ENCODE measurements at places on chromosomes 2 and 18.

DNA sequence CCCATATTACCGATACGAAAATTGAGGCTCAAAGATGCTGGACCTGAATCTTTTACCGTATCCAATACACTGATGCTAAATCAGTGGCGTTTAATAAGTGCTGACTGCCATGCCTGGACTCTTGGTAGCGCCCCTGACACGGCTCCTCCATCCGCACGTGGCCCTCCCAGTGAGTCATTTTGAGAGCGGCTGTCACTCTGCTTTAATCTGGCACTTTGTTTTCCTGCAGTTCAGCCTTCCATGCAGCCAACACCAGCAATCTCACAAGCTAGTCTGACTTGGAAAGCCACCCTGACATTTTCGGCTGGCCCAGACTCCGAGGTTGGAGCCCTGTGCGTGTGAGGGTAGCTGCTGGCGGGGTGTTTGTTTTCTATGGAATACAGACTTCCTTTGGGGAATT is 155.1 kb upstream of the LMAN1 start:
- no peak for DNase-seq

- no peak for DNase-seq
Observed at GRCh38 chr2:14543284-14543683, 89.2 kb upstream of the LRATD1 start.

DNA sequence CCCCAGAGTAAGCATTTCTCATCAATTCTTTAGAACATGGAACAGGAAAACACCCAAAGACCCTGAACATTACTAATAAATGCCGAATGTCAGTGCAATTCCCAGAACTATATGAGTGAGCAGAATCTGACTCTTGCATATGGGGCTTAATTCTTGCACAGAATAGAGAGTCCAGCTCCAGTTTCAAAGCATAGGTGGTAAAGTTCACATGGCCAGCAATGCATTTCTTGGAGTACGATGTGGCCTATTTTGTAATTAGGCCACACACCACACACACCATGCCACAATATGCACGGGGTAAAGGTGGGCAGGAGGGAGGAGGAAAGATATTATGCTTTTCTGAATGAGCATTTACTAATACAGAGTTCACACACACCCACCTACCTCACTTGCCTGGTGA is 56.5 kb downstream of the PLA2R1 start:
- no peak for DNase-seq

DNA sequence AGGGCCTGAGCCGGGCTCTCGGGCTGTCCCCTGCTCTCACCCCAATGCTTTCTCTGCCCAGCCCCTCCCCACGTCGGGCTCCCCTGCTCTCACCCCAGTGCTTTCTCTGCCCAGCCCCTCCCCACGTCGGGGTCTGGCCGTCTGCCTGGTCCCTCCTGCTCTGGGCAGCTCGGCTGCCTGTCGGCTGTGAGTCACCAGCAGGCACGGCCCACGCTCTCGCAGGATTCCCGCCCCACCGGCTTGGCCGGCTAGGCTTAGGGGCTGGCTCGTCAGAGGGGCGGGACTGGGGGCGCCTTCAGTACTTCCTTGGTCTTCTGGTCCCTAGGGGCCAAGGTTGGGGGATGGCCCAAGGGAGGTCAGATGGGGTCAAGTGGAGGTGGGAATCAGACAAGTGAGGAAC is 3.3 kb downstream of the BOK start:
- DNase-seq, result no peak

DNA sequence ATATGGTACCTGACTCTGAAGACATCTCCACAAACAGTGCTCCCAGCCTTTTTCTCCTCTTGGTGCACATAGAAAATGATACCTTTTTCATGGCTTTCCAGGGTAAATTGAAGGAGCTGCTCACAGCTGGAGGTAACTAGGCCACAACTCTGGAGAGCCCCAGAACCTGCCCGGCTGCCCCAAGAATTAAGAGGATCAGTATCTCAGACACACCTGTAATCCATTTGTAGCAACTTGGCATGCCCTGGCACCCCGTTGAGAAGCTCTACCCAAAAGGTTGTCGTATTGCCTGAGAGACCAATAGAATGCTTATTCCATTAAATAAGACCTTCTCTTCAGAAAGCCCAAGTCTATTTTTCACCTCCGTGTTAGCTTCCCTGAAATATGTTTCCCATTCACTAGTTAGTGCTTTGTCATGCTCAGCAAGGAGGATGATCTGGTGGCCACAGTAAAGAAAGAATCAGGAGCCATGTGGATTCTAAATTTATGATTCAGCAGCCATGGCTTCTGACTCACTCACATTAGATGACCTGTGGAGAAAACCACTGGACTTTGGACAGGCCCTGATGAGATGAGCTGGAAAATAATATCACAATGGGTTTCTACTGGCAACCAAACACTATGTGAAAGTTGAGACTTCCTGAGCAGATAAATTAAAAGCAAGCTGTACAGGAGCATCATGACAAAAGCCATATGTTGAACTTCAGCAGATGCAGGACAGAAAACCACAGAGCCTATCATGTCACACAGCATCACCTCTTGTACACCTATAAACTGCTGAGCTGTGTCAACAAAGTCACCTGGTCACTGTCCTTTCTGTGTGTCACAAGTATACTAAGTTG is 253.3 kb upstream of the OSR1 start:
- DNase-seq, result no peak

GRCh38 chr2:173134703-173135102 is 59.1 kb downstream of the MAP3K20 start:
- peak; percentile 65 for DNase-seq

- no peak for DNase-seq
Observed at GRCh38 chr2:50786345-50786744, 245.6 kb downstream of the NRXN1 start.

DNA sequence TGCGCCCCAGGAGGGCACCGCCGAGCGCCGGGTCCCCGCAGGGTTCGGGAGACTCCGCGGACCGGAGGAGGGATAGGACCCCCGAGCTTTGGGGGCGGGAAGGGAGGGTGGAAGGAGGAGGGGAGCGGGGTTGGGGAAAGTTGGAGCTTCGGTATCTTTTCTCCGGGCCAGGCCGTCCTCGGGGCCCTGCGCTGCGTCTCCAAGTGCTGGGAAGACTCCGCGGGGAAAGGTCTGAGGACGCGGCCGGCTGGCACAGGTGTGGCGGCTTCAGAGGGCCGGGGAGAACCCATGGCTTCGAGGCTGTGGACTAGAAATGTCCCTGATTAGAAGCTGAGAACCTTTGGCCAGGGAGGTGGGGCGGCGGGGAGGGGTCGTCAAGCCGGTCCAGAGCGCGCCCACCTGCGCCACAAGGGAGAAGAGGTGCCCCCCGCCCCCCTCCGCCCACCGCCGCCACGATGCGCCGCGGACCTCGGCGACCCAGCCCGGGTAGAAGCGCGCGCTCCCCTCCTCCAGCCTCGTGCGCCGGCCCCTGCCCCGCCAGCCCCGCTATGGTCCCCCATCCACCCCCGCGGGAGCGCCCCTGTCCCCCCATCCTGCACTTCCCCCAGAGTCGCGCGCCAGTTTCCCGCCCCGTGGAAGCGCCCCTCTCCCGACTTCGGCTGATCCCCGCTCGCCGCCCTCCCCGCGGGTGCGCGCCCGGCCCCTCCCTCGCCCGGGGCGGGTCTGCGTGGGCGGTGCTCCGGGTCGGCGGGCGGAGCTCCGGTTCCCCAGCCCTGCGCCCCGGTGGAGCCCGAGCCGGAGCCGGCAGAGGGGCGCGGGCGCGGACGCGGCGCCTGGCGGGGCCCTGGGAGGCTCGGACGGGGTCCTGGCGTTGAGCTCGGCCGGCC is at the start of gene SNTG2:
Gene SNTG2 (plus strand): TSS at position 770 of the 887 bp plus-strand sequence. CDS start 148 bp downstream, outside the sequence.
- peak; percentile 57 for DNase-seq

DNA sequence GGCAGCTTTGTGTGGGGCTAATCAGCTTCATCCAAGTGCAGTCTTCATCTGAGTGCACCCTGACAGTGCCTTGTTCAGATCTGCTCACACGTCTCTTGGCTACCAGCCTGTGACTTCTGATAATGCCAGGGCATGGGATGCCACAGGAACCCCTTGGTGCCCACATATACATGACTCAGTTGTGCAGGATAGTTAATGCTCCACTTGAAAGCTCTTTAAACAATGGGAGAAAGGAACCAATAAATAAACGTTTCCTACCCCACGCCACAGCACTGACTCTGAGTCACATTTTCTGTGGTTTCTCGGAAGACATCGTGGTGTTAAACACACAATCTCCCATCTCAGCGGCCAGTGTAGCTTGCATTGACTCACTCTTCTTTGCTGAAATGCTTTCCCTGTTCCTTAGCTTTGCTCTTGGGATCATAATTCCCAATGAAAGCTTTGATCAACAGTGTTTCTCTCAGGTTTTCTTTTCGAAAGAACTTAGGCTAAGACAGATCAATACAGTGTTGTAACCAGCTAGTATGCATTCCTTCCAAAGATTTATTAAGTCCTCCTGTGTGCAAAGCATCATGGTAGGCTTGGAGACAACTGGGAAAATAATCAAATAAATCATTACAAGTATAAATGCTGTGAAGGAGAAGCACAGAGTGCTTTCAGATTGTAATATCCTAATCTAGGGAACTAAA is 142.0 kb downstream of the COPS8 start:
- DNase-seq, result peak; percentile 50

DNA sequence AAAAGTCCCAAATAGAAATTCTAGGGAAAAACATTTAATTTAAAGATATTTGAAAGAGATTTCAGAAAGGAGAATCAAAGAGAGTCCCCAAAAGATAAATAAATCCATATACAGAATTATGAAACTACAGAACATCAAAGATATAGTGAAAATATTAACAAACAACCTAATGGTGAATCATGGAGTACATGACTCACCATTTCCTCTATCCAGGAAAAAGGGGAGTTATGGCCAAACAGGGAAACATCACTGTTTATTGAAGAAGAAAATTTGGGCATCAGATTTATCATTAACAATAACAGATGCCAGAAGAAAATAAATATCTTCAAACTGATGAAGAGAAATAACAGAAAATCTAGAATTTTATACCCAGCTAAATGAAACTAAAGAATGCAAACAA is 448.3 kb downstream of the CDH2 start:
- no peak for DNase-seq

DNA sequence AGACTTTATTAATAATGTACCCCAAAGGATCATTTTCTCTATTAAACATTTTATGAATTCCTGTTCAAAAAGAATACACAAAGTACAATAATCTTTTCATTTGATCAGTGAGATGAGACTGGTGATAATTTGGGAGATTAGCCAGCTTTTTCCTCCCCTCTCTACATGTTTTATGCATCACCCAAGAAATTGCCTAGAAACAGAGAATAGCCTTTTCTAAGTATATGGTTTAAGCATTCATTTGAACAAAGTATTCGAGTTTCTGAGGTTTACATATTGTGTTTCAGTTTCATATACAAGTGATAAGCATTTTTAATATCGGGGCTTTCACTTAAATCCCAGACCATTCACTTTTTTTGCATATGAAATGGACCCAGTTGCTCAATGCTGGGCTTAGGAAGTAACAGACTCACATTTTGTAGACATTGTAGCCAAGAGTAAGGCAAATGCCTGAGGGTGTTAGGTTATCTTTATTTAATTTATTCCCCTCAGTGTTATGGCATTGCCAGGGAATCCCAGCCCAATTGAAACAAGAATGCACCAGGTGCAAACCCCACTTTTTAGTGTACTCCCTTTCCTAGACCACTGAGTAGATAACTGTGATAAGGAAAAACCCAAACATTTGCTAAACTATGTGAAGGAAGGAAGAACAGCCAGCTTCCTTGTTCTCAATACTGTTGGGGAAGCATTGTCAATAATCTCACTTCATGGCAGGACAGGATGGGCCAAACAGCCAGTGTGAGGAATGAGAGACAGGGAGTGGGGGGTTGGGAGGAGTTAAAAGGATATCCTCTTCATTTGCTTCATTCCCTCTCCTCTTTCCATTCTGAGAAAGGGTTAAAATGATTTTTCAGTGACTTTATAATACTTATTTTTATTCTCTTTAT is 3.5 kb downstream of the CPO start:
- no peak for DNase-seq

- DNase-seq, result no peak
Observed at GRCh38 chr18:60966876-60967275, 366.4 kb upstream of the CDH20 start.

GRCh38 chr2:14422426-14422825 is 210.1 kb upstream of the LRATD1 start:
- DNase-seq, result no peak

DNA sequence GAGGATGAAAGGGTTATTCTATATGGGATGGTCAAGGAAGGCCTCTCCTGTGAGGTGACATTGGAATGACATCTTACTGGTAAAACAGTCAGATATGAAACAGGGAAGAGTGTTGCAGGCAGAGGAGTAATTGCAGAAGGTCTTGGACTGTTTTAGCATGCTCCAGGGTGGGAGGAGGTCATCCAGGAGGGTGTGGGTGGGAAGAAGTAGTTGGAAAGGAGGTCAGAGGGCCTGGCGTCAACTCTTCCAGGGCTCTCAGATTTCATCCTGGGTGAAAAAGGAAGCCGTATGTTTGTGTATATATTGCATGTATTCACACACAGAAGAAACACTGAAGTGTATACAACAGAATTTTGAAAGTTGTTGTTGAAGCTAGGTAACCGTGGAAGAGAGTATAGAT is 48.2 kb downstream of the ATP9B start:
- no peak for DNase-seq

GRCh38 chr2:145841973-145842372 is 1322.1 kb upstream of the ZEB2 start:
- DNase-seq, result no peak

DNA sequence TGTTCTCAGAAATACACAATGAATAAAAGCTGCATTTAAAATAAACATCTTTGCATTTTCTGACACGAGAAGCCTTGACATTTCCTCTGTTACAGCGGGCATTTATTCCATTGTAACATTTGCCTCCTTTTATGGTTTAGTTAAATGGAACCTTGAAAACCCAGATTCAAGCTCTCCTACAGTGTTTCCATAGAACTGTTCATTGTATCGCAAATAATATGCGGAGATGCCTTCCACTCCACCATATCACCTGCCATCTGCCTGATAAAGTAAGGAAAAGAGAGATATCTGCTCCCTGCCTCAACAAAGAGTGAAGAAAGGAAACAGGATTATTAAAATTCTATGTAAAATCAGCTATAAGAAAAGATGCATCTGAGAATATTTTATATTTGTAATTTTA is 69.8 kb downstream of the CDH19 start:
- DNase-seq, result no peak

DNA sequence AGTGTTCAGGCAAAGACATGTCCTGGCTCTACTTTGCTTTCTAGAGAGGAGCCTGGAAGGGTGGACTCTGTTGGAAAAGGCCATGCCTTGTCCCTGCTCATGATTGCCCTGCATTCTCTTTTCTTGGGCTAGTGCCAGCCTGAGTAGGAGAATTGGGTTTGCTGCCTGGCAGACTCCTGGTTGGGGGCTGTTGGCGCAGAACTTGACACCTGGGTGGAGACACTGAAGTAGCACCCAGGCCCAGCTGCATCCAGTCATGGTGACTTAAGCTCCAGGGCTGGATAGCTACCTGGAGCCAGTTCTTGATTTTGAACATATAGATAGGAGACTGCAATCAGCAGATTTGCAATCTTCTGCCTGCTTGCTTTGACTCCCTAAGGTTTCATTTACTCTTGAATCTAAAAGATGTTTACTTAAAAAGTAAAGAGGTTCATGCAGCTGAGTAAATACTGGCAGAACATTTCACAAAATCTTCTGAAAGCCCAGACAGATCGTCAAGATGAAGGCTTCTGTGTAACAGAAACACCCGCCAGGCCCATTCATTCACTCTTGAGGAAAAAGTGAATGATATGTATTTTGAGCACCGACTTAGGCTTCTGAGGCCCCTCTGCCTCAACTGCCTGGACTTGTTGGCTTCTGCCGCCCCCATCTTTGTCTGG is 38.0 kb upstream of the YWHAQ start:
- DNase-seq, result no peak

GRCh38 chr2:218161644-218162043 is 5.1 kb downstream of the CXCR1 start:
- no peak for DNase-seq

GRCh38 chr2:177296040-177296439 is 31.5 kb upstream of the NFE2L2 start:
- DNase-seq, result peak; percentile 35
